CD4-positive, alpha-beta memory T cell (primary cell): ENCODE measurements at places on chromosomes 16 and 17. TPM values are rescaled to one million over a fixed set of nuclear protein-coding genes. Genes with fewer than 3 reads are reported as not detected.

Gene ADCY7
- 34.8 TPM for polyA plus RNA-seq

Gene TMEM100
- polyA plus RNA-seq = not detected

Gene NOS2
- polyA plus RNA-seq = not detected

DNA sequence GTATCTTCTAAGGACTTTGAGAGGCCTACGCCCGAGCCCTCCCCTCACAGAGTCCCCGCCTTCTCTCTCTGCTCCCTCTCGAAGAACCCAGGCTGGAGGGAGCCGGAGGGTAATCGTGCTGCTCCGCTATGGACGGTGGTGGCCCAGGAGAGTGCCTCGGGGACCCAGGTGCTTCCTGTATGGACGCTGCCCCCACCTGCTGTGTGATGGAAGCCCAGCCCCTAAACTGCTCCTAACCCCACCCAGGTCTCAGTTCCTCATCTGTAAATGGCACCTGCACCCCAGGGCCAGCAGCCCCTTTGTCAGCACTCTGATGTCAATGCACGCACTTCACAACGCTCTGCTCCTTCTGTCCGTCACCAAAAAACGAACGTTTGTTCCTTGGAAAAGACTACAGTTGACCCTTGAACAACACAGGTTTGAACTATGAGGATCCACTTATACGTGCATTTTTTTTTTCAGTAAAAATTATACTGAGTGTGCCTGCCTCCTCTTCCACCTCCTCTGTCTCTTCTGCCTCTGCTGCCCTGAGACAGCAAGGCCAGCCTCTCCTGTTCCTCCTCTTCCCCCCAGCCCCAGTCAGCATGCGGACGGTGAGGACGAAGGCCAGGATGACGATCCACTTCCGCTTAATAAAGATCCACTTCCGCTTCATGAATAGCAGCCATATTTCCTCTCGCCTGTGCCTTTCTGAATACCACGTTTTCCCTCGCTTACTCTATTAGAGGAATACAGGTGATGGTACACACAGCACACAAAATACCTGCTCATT, 118.3 kb downstream of the BANP start:
- DNase-seq = no peak

DNA sequence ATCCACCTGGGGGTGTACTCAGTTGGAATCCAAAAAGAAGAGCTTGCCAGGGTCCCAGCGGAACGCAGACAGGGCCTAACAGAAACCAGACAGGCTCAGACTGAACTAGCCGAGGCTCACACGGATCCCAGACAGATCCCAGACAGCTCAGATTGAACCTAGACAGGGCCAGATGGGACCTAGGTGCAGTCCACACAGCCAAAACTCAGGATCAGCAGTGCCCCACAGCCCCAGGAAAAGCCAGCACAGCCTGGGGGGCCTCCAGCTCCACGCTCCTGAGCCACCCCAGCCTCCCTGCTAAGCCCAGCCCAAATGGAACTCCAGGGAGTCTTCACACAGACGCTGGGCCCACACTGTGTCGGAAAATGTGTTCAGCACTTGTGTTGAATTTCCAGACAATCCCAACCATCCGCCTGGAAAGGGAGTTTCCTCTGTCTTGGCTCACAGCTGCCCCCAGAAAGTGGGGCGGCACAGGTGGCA, 7.5 kb downstream of the STX1B start:
- DNase-seq = no peak

GRCh38 chr17:55430541-55431288, 9.1 kb upstream of the MMD start:
- no peak for DNase-seq

Gene BCO1
- not detected for polyA plus RNA-seq

- DNase-seq = no peak
Observed at GRCh38 chr17:67867591-67867990, 42.3 kb downstream of the BPTF start.

GRCh38 chr17:40632216-40632615, 15.4 kb downstream of the SMARCE1 start:
- DNase-seq = no peak

- DNase-seq = no peak
Observed at GRCh38 chr17:54085934-54086333, 263.2 kb downstream of the KIF2B start.

- no peak for DNase-seq
Observed at GRCh38 chr17:1110862-1111598, 68.8 kb downstream of the ABR start.

Gene ERN1
- polyA plus RNA-seq = 124 TPM
